ENCODE measurements at places on chromosomes 13 and 19.

- DNase-seq: no peak
These were observed 338.6 kb downstream of the KCNRG start for GRCh38 chr13:50353651-50354415.

- DNase-seq: no peak
These were observed 460.3 kb downstream of the TSHZ3 start for GRCh38 chr19:30888937-30889336.

- DNase-seq: no peak
These were observed at the start of gene OR10H2 for GRCh38 chr19:15727724-15728123. Gene OR10H2 (plus strand): TSS chr19:15728024. CDS start chr19:15728044, 20 bp downstream.

- no peak for DNase-seq
These were observed 11.1 kb downstream of the GJA3 start for GRCh38 chr13:20149762-20150161.

GRCh38 chr19:17703824-17704463, 15.3 kb upstream of the MAP1S start:
- DNase-seq: peak; percentile 75

DNA sequence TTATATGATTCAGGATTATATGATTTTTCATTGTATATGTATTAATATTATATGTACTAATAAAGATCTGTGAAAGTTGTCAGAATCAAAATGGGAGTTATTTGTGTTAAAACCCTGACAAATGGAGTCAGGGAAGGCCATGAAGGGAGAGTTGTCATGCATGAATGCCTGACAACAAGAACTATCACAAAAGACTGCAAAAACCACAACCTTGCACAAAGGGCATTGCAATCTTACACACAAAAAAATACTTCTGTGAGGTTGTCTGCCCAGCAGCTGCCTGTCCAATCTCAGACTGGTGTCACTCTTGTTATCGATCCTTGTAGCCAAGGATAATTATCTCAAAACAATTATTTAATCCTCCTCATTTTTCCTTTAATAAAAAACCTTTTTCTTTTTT, 21.2 kb upstream of the RBM26 start:
- no peak for DNase-seq
